ENCODE measurements at places on chromosomes 6 and 20.

- DNase-seq = no peak
These were observed 52.4 kb downstream of the ANKRD6 start for GRCh38 chr6:89485320-89485719.

- no peak for DNase-seq
These were observed 10.0 kb upstream of the HBS1L start for GRCh38 chr6:135064586-135064985.

GRCh38 chr6:31952140-31952805, 6.4 kb downstream of the CFB start:
- peak; percentile 30 for DNase-seq

- DNase-seq = no peak
These were observed 109.0 kb downstream of the RALGAPA2 start for GRCh38 chr20:20603339-20603990.

DNA sequence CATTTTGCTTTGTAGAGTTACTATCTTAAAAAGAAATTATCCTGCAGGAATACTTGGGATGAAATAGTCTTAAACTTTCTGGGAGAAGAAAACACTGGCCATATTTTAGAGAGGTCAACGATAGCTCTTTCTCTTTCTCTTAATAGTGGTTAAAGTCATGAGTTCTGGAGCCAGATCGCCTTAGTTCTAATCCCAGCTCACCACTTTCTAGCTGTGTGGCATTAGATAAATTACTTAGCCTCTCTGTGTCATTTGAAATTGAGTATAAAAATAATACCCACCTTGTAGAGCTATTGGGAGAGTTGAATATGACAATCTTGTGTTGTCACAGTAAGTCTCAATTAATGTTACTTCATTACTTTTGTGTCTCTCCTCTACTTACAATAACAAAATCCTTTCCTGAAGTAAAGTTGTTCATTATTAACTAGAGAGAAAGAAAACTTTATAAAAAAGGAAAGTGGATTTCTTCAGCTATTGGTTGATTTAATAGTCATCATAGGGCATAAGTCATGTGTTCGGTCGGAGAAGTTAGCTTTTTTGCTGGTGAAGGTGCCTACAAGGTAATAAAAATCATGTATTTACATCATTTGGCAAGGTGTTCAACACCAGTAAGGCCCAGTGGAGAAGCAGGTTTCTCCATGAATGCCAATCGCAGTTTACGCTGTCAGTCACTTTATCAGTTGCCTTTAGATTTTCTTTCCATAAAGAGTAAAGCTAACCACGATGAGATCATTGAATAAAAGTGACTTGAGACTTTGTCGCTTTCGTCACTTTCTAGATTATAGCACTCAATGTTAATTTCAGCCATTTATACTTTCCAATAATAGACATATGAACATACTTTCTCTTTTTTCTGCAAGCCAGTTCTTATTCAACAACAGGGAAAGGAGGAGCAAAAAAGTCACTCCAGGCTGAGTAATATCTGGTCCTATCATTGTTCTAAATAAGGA, 2.0 kb downstream of the NEDD9 start:
- DNase-seq = no peak

DNA sequence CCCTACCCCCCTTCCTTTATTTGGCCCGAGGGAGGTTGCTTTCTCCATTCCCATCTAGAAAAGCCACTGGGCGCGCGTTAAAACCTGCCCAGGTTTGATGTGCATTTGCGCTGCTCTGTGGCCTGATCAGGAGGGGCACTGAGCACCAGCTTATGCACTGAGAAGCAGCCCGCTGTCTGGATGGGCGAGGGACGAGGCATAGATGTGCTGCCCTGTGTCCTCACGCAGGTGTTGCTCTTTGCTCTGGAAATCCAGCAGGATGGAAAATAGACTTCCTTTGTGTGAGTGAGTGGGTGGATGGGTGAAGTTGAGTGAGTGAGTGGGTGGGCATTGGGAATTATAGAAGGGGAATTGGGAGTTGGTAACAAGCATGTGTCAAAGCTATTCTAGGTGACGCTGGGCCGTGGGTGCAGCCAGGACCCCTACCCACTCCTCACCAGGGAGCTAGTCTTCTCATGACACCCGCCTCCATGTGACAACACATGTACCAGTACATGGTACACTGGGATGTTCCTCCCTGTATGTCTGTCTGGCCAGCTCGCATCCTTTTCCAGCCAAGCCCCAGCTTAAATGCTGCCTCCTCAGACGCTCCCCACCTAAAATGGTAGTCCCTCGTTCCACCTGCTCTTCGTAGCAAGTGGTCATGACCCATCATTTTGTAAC, 162.6 kb downstream of the DTNBP1 start:
- no peak for DNase-seq

- no peak for DNase-seq
These were observed 1643.9 kb downstream of the HACE1 start for GRCh38 chr6:103215847-103216246.

DNA sequence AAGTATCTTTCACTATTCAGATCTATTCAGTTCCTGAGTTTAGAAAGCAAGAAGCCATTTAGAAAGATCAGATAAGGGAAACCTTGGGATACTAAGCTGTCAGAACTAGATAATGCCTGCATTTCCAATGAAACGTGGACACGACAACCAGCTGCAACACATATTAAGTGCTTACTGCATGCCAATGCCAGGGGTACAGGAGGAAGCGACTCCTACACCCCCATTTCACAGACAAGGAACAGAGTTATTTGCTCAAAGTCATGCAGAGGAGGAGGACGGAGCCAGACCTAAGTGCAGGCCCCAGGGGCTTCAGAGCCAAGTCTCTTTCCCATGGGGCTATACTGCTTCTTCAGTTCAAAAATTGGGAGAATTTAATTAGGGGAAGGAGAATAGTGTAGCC, 62.4 kb downstream of the PREX1 start:
- no peak for DNase-seq

DNA sequence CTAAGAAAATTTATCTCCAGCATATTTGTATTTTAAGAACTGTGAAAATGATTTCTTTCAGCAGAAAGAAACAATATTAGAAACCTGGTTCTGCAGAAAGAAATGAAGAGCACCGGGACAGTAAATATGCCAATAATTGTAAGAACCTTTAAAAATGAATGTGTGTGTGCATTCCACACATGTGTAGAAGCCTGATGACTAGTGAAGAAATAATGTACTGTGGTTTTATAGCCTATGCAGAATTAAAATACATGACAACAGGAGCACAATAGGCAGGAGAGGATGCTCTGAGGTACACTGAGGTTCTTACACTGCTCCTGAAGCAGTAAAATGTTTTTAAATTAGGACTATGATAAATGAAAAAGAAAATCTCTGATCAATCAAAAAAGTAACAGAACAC, 48.9 kb downstream of the SNX14 start:
- DNase-seq = no peak

DNA sequence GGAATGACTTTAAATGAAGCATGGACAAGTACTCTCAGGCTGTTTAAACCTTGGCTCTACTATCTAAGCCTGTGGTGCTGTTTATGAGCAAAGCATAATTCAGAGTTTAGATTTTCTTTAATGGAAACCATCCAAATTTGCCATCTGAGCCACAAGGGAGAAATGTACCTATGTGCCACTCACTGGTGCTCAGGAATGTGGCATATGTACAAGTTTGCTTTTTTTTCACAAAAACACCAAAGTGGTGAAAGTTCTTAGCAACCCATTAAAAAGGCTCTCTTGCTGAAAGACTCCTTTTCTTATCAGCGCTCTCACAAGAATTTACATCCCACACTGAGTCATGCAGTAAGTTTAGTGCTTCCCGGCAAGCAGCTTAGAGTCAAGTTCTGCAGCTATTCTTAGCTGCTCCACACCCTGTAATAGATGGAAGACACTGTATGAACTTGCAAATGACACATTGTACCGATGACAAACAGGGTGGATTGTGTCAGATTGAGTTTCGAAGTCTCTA, 57.3 kb upstream of the MLIP start:
- DNase-seq = no peak

- no peak for DNase-seq
These were observed 12.0 kb upstream of the SLC2A12 start for GRCh38 chr6:134064461-134064860.

- DNase-seq = no peak
These were observed 267.3 kb downstream of the CDKAL1 start for GRCh38 chr6:20801595-20801994.

GRCh38 chr20:6074145-6074561, 20.3 kb upstream of the LRRN4 start:
- peak; percentile 6 for DNase-seq

- no peak for DNase-seq
These were observed 75.4 kb upstream of the PBOV1 start for GRCh38 chr6:138293428-138294395.

GRCh38 chr20:38123021-38123587, 42.0 kb downstream of the TGM2 start:
- no peak for DNase-seq

DNA sequence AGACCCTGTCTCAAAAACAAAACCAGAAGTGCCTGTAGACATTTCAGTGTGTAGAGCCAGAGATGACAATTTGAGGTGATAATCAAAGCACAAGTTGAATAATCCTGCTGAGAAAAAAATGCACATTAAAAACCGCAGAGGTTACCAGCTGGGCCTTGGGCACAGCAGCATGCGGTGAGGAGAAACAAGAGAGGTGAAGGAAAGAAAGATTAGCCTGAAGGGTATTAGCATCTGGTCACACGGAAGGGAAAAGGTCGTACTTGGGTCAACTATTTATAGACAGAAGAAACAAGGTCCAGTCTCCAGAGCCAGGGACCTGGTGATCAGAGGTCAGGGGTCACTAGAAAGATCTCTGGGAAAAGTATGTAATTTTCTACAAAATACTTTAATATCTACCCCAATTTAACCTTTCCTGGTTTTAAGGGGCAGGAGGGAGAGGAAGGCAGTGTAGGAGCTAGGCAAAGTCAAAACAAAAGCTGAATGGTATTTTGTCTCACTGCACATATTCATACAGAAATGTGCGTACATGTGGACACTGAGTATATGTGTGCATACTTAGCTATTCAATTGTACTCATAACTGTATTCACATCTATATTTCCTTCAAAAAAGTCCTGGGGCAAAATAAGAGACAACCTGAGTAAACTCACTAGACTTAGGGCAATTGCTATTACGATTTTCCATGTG, 10.1 kb downstream of the MAP7 start:
- no peak for DNase-seq

DNA sequence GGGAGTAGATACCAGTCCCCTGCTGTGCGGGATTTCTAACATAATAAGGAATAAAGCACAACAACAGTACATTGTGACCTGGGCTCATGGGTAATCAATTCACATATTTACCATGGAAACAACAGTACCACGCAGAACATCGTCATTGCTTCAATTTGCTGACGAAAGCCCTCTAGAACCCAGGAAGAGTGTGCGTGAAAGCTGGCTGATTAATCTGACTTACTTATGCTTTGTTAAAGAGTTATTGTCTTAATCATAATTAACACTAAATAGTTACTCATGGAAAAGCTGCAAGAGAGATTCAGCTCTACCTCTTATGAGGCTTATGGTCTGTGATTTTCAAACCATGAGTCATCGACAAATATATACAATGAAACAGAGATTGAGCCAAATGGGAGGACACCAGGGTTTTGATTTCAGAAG, 644.3 kb upstream of the AGPAT4 start:
- no peak for DNase-seq

DNA sequence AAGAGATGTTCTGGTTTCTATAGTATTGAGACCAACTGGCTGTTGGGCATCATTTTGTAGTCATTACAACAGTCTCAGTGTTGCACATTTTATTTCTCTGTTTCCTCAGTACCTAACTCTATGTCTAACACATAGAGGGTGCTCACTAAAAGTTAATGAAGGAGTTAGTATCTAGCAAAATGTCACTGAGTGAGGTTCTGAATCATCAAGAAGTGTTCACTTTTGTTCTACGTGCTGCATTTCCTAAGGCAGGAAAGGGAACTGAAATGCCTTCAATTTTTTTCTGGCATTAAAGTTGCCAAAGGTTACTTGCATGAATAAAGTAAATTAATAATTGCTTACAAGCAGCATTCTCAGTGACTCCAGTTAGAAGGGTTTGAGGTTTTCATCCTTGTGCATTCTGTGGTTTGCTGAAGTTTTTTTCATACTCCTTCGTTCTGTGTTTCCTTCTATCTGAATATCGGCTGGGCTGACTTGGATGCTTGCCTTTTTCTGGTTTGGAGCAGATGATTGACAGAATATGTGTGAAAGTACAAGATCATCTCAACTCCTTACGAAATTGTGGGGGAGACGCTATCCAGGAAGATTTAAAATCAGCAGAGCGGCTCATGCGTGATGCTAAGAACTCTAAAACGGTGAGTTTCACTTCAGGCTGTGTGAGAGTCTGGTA, 114.5 kb upstream of the SCGN start:
- DNase-seq = no peak

- peak; percentile 5 for DNase-seq
These were observed 197.7 kb downstream of the KCNQ5 start for GRCh38 chr6:72819609-72820008.

DNA sequence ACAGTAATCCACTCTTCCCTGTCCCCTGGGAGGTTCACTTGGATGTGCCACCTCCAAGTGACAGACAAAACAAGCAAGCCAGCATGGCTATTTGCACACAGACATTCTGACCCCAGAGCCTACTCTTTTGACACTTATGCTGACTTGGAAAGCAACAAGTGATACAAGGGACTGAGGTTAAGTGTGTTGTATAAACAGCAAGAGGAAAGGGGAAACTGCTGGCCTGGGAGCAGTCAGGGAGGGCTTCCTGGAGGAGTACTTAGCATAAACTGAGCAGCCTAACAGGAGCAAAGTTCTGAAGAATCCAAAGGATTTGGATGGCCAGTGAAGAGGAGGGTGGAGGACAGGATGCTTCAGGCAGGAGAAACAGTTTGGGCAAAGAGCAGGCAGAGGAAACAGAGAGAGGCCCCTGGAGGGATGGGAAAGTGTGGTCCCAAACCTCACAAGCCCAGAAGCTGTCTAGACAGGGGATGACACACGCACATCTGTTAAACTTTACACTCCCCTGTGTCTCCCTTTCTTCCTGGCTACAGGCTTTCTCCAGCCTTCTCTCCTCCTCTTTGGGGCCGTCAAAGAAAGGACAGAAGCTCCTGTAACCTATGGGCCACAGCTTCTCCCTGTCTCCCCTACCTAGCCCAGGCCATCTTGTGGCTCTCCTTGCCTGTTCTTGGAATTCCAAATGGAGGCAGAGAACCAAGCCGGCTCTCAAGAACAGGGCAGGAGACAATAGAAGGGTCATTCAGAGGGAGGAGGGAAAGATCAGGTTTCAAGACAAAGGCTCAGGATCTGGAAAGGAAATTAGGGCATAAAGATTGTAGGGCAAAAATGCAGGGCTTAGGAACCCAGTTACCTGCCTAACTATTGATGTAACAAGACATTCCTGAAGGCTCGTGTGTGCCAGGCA, 19.3 kb downstream of the SULF2 start:
- DNase-seq = no peak

- DNase-seq = no peak
These were observed 130.3 kb upstream of the PMEPA1 start for GRCh38 chr20:57840066-57840465.

Data from T-helper 1 cell (primary cell).